ENCODE measurements at places on chromosomes 2 and 18. TPM values are rescaled to one million over a fixed set of nuclear protein-coding genes. Genes with fewer than 3 reads are reported as not detected.

- H3K27me3 ChIP-seq: no peaks in the 10 kb centered on the region
- H3K4me3 ChIP-seq: no peak overlapping the region
- H3K27ac ChIP-seq: no peak overlapping the region
- H3K36me3 ChIP-seq: no peaks in the 10 kb centered on the region
Measured at GRCh38 chr2:2573205-2573604, 242.1 kb upstream of the MYT1L start.

DNA sequence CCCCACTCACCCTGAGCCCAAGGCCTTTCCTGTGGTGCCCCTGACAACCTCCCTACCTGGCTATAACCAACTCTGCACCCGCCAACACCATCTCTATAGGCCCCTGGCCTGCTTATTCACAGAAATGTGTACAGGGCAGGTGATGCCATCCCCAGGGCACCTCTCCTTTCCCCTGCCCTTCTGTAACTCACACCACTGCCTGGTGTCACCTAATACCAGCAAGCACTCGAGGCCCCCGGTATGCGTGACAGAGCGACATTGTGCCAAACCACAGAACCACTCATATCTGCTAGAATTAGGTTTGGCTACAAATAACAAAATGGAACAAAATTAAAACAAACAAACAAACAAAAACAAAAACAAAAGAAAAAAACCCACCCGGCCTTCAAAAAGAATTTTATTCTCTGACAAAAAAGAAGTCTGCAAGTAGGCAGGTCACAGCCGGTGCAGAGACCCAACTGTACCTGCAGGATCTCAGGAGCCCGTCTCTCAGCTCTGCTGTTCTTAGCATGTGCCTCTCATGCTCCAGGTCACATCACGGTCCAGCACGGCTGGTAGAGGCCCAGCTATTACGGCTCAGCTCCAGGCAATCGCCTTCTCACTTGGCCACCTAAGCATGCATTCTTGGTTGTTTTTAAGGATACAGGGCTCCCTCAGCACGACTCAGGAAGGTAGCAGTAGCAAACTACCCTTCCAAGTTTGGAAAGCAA lies 51.4 kb downstream of the FAM178B start:
- H3K4me1 ChIP-seq: peaks cover under 1% of the 10 kb centered on the region
- no peak for DNase-seq
- no peaks in the 10 kb centered on the region for H3K36me3 ChIP-seq

GRCh38 chr2:139737659-139738058 lies 957.5 kb upstream of the NXPH2 start:
- no peak overlapping the region for H3K27ac ChIP-seq
- no peak for DNase-seq
- H3K4me1 ChIP-seq: no peaks in the 10 kb centered on the region

- H3K36me3 ChIP-seq: no peaks in the 10 kb centered on the region
- H3K4me3 ChIP-seq: no peak overlapping the region
- H3K4me1 ChIP-seq: no peaks in the 10 kb centered on the region
Measured at GRCh38 chr18:378079-378478, 110.2 kb upstream of the THOC1 start.

DNA sequence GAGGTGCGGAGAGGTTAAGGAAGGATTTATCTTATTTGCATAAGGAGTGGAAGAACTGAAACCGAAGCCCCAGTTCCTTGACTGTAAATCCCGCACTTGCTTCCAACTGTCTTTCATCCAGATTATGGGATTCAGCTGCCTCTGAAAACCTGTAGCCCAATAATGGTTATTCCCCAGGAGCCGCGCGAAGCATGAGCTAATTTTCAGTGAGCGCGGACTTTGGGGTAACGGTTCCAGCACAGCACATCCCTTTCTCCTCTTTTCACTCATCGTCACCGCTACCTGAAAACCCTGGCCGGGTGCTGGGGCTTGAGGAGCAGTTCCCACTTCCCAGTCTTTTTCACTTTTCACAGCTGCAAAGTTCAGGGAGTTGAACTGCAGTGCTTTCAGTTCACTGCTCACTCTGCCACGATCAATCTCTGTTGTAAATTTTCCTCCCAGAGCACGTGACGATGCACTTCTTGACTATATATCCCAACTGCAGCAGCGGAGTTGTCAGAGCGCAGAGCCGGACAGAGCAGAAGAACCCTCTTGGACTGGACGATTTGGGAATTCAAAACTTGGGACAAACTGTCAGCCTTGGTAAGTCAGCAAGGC lies at the start of gene KCNE4:
KCNE4 (plus strand) TSS at position 498 of the 597 bp plus-strand sequence. CDS start 641 bp downstream, outside the sequence.
- no peak for DNase-seq
- no peak within 1 kb of the TSS for H3K27ac ChIP-seq
- H3K4me1 ChIP-seq: no peaks in the 10 kb centered on the region
- no peaks in the 10 kb centered on the region for H3K27me3 ChIP-seq
- H3K4me3 ChIP-seq: no peak within 1 kb of the TSS
- no peaks in the 10 kb centered on the region for H3K36me3 ChIP-seq

SELENOI gene
- polyA plus RNA-seq: 6.2 TPM

DNA sequence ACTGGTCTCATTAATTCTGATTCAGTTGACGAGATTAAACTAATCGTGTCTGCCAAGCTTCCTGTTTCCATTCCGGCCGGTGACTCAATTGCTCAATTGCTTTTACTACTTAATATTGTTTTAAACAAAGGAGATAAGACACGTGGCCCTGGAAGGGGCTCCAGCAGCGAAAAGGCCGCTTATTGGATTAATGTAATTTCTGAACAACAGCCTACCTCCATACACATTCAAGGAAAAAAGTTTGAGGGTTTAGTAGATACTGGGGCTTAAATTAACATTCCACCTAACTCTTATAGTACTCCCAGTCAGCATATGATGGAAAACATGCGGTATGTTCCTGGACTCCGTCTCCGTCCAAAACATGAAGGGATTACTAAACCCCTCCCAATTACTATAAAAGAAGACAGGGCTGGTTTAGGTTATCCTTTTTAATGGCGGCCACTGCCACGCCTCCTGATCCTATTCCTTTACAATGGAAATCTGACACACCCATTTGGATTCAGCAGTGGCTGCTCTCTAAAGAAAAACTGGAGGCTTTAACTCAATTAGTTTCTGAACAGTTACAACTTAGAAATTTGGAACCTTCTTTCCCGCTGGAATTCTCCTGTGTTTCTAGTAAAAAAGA lies 27.1 kb downstream of the VPS54 start:
- DNase-seq: no peak
- no peak overlapping the region for H3K4me3 ChIP-seq
- no peaks in the 10 kb centered on the region for H3K36me3 ChIP-seq
- no peaks in the 10 kb centered on the region for H3K4me1 ChIP-seq
- no peak overlapping the region for H3K27ac ChIP-seq

DNA sequence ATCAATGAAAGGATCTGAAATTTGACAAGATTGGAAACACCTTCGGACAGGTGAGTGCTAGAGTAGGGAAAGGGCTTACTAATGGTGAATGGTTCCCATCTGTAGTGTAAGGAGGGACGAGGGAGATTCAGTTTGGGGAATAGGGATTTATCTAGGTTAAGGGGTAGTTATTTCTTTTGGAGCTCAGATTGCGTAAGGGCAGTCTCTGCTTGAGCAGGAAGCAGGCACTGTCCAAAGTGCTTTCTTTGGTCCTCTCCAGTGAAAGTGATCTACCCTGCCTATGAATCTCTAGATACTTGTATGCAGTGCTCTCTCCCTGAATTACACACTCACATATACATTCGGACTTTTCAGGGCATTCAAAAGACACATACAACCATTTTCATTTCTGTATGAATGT lies 272.9 kb upstream of the FIGN start:
- no peaks in the 10 kb centered on the region for H3K4me1 ChIP-seq
- H3K4me3 ChIP-seq: no peak overlapping the region
- no peaks in the 10 kb centered on the region for H3K36me3 ChIP-seq
- DNase-seq: no peak
- H3K27me3 ChIP-seq: no peaks in the 10 kb centered on the region

DNA sequence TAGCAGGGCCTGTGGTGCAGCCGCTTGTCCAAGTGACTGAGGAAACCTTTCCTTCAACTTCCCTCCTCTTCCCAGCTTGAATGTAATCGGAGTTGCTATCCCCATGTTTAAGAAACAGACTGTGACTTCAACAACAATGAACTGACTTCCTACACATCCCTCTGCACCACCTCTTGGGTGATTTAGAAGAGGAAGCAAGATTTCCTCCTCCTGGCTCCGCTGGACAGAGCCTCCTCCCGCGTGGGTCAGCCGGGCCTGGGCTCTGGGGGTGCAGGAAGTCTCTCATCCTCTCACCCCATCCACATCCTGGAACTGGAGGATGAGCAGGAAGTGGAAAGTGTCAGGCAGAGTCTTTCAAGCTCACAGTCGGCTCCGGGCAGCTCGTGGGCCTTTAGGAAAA lies 84.3 kb downstream of the GATA6 start:
- no peaks in the 10 kb centered on the region for H3K4me1 ChIP-seq
- no peak overlapping the region for H3K27ac ChIP-seq
- no peaks in the 10 kb centered on the region for H3K36me3 ChIP-seq
- no peak overlapping the region for H3K4me3 ChIP-seq

LIMS4 gene
- 8.6 TPM for polyA plus RNA-seq

- H3K27ac ChIP-seq: no peak overlapping the region
- H3K36me3 ChIP-seq: no peaks in the 10 kb centered on the region
- DNase-seq: no peak
- no peaks in the 10 kb centered on the region for H3K27me3 ChIP-seq
- H3K4me1 ChIP-seq: no peaks in the 10 kb centered on the region
- no peak overlapping the region for H3K4me3 ChIP-seq
Measured at GRCh38 chr2:45930396-45930792, 278.9 kb downstream of the PRKCE start.

DNA sequence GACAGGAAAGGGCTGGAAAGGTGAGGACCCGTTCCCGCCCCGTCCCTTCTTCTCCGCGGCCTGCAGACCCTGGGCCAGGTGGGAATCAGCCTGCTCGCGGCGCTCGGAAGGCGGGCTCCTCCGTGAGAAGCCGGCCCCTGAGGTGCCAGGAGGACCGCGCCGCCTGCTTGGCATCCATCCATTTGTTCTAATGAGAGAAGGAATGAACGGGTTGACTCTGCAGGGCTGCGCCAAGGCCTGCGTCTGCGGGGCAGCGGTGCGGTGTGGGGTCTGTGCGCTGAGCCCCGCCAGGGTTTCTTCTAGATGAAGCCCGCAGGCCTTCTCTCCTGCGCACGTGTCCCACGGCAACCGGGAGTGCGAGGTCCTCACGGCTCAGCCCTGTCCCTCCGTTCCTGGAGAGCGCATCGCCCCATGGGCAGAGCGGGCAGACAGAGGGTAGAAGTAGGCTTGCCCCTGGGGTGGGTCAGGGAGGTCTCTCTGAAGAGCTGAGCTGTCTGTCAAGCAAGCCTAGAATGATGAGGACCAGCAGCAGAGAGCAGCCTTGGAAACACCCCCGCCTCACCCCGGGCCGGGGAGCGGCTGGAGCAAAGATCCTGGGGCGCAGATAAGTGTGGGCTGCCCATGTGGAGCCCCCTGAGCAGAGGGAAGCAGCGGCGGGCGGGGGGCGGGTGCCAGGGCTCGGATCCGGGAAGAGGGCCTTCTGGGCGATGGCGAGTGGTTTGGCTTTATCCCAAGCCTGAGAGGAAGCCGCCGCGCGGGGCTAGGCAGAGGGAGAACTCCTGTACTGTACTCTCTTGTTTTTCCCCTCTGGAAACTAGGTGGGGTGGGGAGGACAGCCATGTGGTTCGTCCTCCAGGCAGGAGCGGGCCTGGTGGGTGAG lies 27.9 kb upstream of the HS6ST1 start:
- H3K27me3 ChIP-seq: peaks cover under 1% of the 10 kb centered on the region
- no peak overlapping the region for H3K4me3 ChIP-seq
- no peaks in the 10 kb centered on the region for H3K4me1 ChIP-seq

DNA sequence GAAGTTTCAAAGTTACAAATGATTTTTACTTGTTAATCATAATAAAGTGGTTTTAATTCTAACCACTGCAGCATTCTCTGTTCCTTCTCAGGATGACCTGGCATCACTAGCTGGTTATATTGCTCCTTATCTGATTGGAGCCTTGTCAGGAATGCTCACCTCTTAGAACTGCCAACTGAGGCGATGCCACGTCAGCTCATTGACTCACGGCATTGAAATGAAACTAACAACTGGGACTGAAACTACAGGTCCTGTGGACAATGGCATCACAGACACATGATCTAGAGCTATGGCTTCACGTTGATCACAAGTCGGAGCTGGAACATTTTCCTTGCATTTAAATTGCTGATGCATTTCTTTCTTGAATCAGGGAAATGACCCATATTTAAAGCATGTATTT lies 54.9 kb upstream of the MAP2 start:
- H3K27ac ChIP-seq: no peak overlapping the region
- H3K4me1 ChIP-seq: no peaks in the 10 kb centered on the region
- H3K36me3 ChIP-seq: no peaks in the 10 kb centered on the region
- DNase-seq: no peak

ADD2 gene
- not detected for polyA plus RNA-seq

DNA sequence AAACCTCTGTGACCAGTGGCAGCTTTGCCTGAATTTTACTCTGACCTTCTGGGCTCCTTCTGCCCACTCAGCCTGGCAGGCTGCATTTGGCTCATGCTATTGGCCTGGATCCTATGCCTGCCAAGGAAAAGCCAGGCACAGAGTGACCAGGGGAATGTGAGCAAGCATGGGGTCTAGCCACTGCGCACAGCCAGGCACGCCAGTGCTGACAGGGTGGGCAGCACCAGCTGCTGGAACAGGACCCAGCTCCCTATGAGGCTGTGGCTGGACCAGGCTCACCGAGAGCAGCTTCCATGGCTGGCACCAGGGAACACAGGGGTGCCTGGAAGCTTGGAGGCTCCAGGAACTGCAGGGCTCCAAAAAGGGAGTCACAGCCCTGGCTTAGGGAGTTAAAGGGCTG lies 311.5 kb upstream of the SYT4 start:
- no peaks in the 10 kb centered on the region for H3K4me1 ChIP-seq
- no peaks in the 10 kb centered on the region for H3K27me3 ChIP-seq
- no peak overlapping the region for H3K4me3 ChIP-seq
- no peak overlapping the region for H3K27ac ChIP-seq
- H3K36me3 ChIP-seq: no peaks in the 10 kb centered on the region

DNA sequence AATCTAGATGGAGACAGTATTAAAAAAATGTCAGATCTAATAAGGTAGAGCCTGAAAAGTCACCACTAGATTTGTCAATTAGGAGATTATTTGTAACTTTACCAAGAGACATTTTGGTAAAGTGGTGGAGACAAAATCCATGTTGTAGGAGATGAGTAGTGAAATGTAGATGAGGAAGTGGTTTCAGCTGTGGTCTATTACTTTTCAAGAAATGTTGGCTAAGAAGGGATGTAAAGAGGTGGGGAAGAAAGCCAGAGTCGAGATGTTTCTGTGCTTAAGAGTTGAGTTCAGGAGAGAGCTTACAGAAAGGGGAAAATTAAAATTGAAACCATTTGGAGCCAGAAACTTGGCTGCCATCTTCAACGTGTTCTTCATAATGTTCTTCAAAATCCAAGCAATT lies 22.2 kb downstream of the ACVR2A start:
- H3K4me3 ChIP-seq: no peak overlapping the region
- DNase-seq: no peak
- no peak overlapping the region for H3K27ac ChIP-seq
- H3K4me1 ChIP-seq: no peaks in the 10 kb centered on the region

CTAGE1 gene
- not detected for polyA plus RNA-seq

NAT8 gene
- polyA plus RNA-seq: not detected

GRCh38 chr2:217992061-217992460 lies 10.7 kb downstream of the TNS1 start:
- no peak for DNase-seq
- H3K27me3 ChIP-seq: no peaks in the 10 kb centered on the region
- no peaks in the 10 kb centered on the region for H3K36me3 ChIP-seq
- no peak overlapping the region for H3K27ac ChIP-seq
- H3K4me3 ChIP-seq: no peak overlapping the region
- no peaks in the 10 kb centered on the region for H3K4me1 ChIP-seq

Data from CD4-positive, CD25-positive, alpha-beta regulatory T cell (primary cell).